Forelimb muscle (tissue), 1 donor: ENCODE measurements at places on chromosomes 3 and 15.

- no peak for DNase-seq
Observed at GRCh38 chr3:73509066-73509465, 115.7 kb downstream of the PDZRN3 start.

- DNase-seq = no peak
Observed at GRCh38 chr15:59294574-59295260, 78.0 kb downstream of the MYO1E start.

GRCh38 chr15:89885611-89886010 is 8.2 kb downstream of the AP3S2 start:
- no peak for DNase-seq

GRCh38 chr3:102727340-102727739 is 292.5 kb downstream of the ZPLD1 start:
- no peak for DNase-seq

DNA sequence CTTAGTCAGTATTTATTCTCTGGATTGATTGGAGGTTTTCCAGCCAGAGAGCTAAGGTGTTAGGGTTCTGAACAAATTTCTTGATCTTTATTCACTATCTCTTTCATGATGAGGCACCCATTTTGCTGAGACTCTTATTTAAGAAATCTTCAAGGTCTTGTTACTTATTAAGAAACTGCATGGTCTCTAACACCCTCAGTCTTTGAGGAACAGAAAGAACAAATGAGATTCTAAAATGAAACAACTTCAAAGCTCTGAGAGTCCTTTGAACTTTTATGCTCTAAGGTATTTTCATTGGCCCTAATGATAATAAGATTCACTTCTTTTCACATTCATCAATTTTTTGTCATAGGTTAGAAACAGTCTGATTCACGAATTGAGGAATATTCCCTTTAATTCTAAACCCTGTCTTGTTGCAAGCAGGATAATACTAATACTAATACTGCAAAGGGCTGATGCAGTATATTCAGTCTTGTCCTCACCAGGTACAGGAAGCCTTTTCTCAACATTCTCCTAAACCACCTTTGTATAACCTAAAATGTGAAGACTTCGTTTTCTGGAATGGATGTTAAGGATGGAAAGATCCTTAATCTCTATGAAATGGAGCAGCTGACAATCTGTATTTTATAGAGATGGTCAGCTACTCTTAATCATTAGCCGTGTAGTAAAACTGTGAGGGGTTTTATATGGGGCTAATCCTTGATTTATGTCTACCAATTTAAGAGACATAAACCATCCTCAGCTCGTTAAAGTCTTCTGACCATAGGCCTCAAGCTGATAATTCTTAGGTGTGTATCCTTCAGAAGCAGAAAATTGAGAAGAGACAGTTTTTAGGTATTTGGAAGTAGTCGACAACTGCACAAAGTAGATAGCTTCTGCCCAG is 198.3 kb downstream of the OTOL1 start:
- no peak for DNase-seq

DNA sequence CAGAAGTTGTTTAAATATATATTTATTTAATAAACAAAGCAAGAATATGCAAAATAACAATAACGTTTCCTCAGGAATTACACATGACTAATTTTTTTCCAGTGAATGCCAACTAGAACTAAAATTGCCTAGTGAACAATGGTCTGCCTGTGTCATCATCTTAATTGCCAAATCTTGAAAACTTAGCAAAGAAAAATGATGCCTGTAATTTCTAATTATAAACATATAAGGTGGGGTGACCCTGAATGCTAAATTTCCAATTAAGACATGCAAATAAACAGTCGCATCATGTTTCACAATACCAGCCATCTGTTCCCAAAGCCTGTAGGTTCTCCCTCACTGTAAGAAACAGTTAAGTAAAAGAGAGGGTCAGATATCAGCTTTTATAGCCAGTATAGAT is 67.6 kb upstream of the PLCL2 start:
- DNase-seq = no peak

DNA sequence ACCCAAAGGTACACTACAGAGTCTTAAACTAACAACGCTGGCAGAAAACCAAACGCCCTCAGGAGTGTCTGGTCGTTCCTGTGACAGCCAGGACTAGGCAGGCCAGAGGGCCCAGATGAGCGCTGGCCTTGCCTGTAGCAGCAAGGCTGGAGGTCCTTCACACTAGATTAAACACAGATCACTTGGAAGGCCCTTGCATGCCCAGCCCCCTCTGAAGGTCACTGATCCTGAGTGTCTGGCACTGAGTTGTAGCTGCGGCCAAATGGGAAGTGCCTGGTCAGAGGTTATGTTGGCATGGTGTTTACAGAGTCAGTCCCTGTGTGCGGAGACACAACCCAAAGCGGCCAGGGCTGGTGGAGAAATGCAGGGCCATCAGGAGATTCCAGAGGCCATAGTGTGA is 58.9 kb downstream of the ZNF621 start:
- no peak for DNase-seq
